ENCODE measurements at places on chromosomes 2 and 18.

- DNase-seq, result no peak
These were observed 156.7 kb downstream of the CPS1 start for GRCh38 chr2:210713122-210713521.

DNA sequence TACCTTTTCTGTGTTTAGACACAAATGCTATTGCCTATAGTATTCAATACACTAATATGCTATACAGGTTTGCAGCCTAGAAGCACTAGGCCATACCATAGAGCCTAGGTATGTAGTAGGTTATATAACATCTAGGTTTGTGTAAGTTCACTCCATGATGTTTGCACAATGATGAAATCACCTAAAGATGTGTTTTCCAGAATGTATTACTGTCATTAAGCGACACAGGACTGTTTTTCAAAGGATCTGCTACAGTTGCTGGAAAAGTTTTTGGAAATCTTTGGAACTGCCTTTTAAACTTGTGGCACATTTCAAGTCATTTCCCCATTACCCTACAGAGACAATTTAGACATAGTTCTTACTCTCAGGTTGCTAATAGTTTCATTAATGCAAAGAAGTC, 9.3 kb downstream of the PSMD1 start:
- DNase-seq, result no peak

DNA sequence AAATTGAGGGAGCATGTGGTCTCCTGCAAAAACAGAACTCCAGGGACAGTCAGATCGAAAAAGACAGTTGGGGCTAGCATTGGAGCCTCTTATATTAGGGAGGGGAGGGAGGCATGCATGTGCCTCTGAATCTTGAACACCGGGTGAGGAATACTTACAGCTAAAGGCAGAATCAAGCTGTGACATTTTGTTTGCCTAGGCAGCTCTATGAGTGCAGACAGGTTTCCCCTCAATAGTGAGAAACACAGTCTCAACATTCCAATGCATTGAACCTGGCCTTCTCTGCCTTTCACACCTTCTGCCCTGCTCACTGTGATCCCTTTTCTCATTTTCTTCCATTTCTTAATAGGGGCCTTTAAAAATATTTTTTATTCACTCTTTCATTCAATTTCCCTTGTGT, 140.4 kb downstream of the THSD7B start:
- DNase-seq, result no peak

GRCh38 chr2:196845371-196845770, 36.2 kb upstream of the C2orf66 start:
- no peak for DNase-seq
